ENCODE measurements at places on chromosomes 7 and 10. TPM values are rescaled to one million over a fixed set of nuclear protein-coding genes. Genes with fewer than 3 reads are reported as not detected.
A peak's percentile ranks its signal among the peaks of the same experiment; 100 is the strongest.

GRCh38 chr7:151166629-151167196 is 781 bp downstream of the GBX1 start:
- DNase-seq: no peak

DNA sequence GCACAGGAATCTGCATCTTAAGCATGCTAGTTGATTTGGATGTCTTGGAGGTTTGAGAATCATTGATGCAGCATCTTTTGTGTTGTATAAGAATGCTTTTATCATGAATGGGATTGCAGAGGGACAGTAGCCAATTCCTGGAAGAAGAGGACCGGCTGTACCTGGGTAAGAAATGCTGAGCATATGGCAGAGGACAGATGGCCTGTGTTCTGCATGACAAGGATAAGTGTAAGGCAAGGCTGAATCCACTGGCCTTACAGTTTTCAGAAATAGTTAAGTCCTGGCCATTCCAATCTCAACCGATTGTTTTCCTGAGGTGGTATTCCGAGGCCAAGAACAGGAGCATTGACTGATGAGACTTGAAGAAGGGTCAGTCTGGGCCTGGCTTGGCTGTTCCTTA is 24.4 kb upstream of the KBTBD2 start:
- no peak for DNase-seq

GRCh38 chr7:27178366-27178765 is 4.2 kb upstream of the HOXA10 start:
- DNase-seq: no peak

DNA sequence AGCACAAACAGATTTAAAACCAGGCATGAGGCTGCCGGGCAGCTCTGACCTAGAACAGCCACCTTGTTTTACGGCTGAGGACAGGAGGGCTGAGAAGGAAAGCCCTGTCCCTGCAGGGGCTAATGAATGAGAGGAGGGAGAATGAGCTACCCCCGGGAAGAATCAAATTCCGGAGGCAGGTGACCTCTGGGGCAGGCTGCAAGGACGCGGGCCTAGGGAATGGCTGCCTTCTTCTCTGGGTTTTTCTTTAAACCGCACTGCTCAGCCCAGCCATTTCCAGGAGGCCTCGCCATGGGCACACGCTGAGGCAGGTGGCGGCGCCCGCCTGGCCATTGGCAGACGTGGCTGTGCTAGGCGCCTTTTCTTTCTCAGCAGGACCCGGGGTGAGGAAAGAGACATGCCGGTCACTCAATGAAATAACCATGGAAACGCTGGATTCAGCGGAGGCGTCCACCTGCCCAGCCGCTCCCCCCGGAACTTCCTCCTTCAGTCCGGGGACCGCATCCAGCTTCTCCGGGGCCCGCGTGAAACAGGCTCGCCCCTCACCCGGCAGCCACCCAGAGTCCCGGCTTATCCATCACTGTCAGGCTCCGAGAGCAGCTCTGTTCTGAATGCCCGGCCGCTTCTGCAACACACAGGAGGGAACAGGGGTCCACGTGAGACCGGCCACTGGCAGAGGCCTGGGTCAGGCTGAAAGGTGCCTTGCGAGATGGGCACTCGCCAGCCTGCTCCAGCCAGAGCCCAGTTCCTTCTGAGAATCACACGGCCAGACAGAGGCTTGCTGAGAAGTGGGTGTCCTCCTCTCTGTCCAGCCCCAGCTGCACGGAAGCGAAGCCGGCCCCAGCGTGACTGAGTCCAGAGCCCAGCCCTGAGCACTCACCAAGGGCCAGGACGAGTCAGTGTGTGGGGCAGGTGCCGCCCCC is 82.1 kb downstream of the PDGFA start:
- DNase-seq: no peak

DNA sequence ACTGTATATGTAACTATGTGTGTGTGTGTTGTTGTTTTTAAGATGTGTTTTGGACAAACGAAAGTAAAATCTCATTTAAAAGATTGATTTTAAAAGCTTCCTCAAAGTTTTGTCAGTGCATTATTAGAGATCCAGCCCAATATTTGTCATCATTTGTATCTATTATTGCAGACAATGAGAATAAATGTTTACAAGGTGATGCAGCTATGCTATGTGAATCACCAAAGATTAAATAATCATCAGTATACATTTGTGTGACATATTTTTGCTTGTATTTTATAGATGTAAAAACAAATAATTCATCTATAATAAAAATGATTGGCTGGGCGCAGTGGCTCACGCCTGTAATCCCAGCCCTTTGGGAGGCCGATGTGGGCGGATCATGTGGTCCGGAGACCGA is 35.3 kb upstream of the RTKN2 start:
- DNase-seq: no peak

DNA sequence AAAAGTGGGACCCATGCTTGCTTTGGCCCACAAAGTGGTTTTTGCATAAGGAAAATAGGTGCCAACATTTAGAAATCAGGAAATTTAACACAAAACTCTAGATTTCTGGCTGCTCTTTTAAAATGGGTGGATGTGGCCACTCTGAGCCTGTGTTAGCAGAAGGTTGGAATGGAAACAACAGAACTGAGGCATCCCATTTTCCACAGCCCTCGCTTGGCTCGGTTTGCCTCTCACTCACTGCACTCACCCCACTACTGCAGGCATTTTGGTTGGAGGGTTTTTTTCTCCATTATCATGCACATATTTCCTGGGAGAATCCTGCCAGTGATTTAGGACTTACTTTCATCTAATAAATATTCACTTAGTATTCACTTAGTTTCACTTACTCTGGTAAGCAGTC is 178.9 kb downstream of the BICC1 start:
- no peak for DNase-seq

GRCh38 chr10:95447685-95448084 is 113.5 kb downstream of the SORBS1 start:
- DNase-seq: no peak

DNA sequence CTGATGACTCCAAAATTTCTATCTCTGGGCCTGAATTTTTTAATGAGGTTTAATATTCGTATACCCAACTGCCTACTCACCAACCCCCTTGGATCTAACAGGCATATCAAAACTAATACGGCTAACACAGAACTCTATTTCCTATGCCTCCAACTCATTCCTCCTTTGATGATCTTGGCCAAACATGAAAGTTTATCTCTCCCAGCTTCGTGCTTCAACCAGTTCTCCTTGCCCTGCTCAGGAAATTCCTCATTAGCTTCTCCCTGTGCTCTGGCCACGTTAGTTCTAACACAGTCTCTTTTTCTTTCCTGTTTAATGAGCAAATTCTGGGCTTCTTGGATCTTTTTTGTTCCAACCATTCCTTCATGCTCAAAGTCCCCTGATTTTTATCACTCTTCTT is 138.9 kb upstream of the PTN start:
- DNase-seq: no peak

- no peak for DNase-seq
These were observed 58.3 kb upstream of the NEBL start for GRCh38 chr10:20955355-20955893.

GRCh38 chr10:114307731-114308130 is 68.7 kb downstream of the VWA2 start:
- DNase-seq: no peak

DNA sequence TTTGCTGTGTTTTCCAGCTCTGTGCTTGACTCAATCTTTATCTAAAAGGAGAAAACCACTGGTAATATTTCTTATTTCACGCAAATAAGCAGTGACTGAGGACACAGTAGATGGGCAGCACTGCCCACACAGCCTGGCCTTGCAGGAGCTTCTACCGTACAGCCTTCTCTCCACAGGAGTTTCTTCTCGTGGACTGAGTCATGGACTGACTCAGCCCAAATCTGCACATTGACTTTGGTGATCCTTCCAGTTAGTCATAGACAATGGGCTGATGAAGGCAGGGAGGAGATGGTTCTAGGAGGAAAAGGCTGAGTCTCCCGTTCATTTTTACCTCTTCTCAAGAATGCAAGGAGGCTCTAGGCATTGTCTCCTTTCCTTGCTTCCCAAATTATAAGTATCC is 200.7 kb downstream of the RAPGEF5 start:
- no peak for DNase-seq

GRCh38 chr7:100342765-100343164 is 15.2 kb upstream of the PILRB start:
- no peak for DNase-seq

DNA sequence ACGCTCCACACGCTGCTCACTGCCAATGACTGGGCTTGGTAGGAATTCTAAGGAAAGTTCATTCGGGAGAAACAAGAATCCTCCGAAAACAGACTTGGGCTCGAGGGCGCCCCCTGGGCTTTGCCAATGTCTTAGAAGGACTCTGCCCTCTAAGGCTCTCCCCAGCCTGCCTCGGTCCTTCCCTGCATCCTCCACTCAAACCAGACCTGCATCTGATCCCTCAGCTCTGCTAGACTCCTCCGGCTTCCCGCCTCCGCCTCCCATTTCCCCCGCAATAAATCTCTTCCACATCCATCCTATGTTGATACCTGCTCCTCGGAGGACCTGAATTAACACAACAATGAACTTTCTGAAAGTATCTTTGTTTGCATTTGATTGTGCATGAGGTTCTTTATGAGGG is 177.6 kb downstream of the PLPP4 start:
- DNase-seq: no peak

DNA sequence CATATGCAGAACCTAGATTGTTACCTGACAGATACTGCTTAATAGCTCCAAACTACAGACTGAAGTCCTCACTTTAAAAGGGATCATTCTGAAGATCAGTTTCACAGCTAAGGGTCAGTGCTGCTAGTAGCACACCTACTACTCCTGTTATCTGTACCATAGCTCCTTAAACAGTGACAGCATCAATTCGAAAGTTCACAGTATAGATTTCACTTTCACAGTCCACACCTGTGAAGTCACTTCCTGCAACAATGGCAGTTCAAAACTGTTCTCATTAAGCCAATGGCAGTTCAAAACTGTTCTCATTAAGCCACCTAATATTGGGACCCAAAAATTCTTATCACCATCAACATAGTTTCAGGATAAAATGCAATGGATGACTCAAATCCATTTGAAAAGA is 10.7 kb upstream of the FHIP2A start:
- no peak for DNase-seq

- no peak for DNase-seq
These were observed 46.9 kb downstream of the ZNRF2 start for GRCh38 chr7:30331338-30331737.

GRCh38 chr7:37208528-37208927 is 240.1 kb downstream of the ELMO1 start:
- DNase-seq: peak; percentile 65

PRKG1 gene
- 28.3 TPM for total RNA-seq

ASCC1 gene
- total RNA-seq: 27.5 TPM

FAM24B gene
- total RNA-seq: 4.9 TPM

SPDYE11 gene
- not detected for total RNA-seq

TNRC18 gene
- total RNA-seq: 171 TPM

EBF3 gene
- 1.8 TPM for total RNA-seq

ITPRID1 gene
- 0.43 TPM for total RNA-seq

NKX2-3 gene
- total RNA-seq: 4.4 TPM

NUTM2E gene
- 0.06 TPM for total RNA-seq

Data from mucosa of gallbladder (tissue), 1 donor.